ENCODE measurements at places on chromosomes 5 and 9.

GRCh38 chr5:98605426-98605825 is 168.0 kb upstream of the RGMB start:
- DNase-seq = no peak

GRCh38 chr9:36779582-36779981 is 206.9 kb downstream of the MELK start:
- DNase-seq = no peak

DNA sequence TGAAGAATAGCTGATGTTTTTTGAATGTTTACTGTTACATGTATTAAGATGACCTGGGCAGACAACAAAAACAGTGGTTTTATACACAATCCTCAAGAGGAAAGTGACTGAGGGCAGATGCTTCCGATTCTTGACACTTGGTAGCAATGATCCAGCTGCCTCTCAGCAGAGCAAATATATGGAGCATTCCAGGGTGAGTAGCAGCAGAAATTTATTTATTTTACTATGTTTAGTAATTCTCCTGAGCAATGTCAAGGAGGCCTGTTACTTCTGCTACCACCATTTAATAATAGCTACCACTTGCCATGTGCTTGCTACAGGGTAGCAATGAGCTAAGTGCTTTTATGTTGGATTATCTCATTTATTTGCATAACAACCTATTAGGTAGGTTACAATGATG is 69.1 kb upstream of the NR3C1 start:
- DNase-seq = no peak

DNA sequence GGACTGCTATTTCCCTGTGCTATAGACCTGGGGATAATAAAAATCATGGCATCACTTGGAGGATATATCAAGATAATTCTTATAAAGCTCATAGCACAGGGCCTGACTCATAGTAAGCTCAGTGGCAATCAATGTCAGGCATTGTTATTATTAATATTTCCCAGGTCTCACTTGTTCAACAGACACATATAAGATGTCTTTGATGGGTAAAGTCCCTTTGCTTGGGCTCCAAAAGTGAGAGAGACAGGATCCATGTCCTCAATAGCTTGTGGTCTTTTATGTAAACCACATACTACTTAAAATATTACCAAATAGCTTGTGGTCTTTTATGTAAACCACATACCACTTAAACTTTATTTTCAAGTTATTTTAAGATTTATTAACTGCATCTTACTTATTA is 11.2 kb downstream of the SH3RF2 start:
- no peak for DNase-seq

GRCh38 chr9:13491138-13491492 is 211.6 kb upstream of the MPDZ start:
- peak; percentile 14 for DNase-seq
